ENCODE measurements at places on chromosomes 12 and 14. TPM values are rescaled to one million over a fixed set of nuclear protein-coding genes. Genes with fewer than 3 reads are reported as not detected.

DNA sequence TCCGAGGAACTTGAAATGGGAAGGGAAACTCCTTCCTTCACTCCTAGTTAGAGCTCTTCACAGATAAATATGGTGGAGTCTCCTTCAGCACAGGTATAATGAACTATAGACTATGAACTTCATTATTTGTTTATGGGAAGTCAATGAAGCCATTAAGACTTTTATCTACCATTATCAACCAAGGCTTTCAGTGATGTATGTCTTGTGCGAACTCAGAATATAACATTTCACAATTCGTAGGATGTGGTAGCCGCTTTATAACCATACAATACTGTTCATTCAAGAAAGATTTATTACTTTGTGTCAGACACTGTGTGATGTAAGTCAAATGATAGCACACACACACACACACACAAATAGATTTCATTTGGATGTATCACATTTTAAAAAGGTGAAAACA, 24.8 kb upstream of the ETNK1 start:
- no peak for DNase-seq

The TCHP gene
- 33.5 TPM for total RNA-seq

GRCh38 chr14:43792980-43793379, 714.1 kb downstream of the FSCB start:
- DNase-seq = no peak

DNA sequence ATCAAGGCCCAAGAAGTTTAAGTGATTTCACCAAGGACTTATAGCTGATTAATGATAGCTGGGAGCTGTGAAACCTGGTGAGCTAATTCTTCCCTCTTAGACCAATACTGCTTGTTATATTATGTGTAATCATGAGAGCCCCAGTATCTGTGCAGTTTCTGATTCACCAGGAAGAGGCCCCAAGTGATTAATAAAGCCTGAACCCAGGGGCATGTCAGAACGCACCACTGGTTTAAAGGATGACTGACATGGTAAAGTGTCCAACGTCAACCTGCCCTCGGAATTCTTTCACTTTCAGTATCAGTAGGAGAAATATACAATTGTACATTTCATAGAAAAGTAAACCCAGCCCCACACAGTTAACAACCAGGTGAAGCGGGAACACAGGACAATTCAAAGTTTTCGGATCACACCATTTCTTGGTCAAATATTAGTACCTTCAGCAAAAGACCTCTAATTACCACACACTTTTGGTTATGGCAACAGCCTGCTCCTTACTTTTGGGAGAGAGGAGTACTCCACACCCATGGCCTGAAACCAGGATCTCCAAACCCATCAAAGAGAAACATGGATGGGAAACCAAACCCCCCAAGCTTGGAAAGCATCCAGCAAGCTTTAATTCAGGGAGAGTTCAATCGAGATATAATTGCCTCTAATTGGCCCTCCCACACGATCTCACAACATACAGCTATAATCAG, 28.5 kb downstream of the TMCC3 start:
- no peak for DNase-seq

DNA sequence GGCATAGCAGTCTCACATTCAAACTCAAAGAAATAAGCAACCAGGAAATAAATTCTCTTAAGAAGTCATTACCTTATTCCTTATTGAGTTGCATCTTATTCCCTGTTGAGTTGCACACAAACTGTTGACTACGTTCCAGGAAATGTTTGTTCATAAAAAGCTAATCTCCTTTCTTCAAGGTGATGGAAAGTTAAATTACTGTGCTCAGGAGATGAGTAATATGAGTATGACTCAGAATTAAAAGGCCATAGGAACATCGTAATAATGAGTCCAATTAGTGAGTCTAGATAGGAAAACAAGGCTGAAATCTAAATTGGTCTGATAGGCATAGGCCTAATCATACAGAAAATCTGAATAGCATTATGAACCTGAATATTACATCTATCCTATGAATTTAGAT, 203.1 kb downstream of the SLC2A13 start:
- no peak for DNase-seq

The FITM1 gene
- total RNA-seq = not detected

GRCh38 chr12:123474485-123475245, 16.7 kb downstream of the SNRNP35 start:
- no peak for DNase-seq

- no peak for DNase-seq
These were observed 40.4 kb upstream of the LDHB start for GRCh38 chr12:21697904-21698630.

The PLD4 gene
- total RNA-seq = 6.1 TPM

GRCh38 chr12:57865084-57865751, 18.7 kb upstream of the CTDSP2 start:
- DNase-seq = peak; percentile 67

- no peak for DNase-seq
These were observed 67.0 kb downstream of the PITPNM2 start for GRCh38 chr12:123083661-123084571.

DNA sequence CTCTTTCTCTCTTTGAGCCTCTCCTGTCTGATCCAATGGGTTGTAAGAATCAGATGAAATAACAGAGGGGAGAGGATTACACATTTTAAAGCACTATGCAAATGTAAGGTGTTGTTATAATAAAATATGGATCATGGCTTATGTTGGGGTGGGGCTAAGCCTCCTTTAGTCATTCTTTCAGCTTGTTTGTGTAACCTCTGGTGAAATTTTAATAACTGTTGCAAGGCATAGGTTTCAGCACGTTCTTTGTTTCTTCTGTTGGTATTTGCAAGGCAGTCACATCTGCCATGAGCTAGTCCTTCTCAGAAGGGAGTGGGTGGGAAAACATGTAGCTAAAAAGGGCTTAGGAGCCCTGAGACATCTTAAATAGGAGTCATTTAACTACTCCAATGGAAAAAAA, 74.8 kb upstream of the FRMD6 start:
- no peak for DNase-seq

DNA sequence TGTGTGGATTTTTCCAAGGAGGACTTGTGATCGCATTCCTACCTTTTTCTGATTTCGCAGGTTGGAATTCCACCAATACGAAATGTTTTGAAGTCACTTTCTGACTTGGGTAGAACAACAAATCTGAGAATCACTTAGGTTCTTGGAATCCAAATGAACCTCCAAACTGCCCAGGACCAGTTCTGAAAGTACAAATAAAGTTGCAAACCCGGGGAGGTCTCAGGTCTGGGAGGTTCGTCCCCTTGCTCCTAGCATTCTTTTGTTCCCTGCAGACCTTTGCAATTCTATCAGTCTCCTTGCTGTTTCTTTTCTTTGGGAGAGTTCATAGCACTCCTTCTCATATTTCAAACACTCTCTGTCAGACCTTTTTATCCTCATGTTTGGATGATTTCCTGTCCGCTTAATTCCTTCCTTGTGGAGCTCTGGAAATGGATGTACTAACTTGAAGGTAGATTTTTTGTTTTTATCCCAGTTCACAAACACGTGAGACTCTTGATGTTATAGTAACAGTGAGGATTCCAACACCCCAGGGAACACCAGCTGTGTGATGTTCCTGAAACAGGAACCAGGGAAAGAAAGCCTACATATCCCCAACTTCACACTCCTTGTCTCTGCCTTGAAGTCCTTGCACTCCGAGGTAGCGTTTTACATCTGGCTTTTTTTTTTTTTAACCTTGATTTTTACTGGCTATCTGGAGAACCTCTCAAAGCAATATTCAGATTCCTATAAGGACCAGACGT, 70.6 kb downstream of the TMEM132C start:
- no peak for DNase-seq

DNA sequence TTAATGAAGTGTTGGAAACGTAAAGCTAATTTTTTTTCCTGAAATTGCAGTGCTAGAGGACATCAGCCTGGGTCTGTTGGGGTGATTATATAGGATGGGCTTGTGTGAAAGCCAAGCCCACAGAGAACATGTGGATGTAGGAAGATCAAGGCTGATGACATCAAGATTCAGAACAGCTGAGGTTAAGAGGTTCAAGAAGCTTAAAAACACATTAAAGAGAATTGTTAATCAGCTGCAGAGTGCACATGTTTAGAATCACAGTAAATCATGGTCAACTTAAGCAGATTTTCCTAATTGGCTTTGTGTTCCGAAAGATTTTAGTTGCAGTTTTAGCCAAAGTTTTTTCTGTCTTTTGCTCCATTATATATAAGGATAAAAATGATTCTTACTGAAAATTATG, 87.9 kb upstream of the PRICKLE1 start:
- DNase-seq = no peak

The CCDC177 gene
- total RNA-seq = 9.2 TPM

The ZDHHC22 gene
- 85.4 TPM for total RNA-seq

GRCh38 chr14:59435101-59435500, 30.1 kb downstream of the GPR135 start:
- no peak for DNase-seq

The SOAT2 gene
- not detected for total RNA-seq

- DNase-seq = peak; percentile 70
These were observed 105.0 kb downstream of the PPP2R5E start for GRCh38 chr14:63438065-63438757.

The ZNF268 gene
- 18.6 TPM for total RNA-seq

DNA sequence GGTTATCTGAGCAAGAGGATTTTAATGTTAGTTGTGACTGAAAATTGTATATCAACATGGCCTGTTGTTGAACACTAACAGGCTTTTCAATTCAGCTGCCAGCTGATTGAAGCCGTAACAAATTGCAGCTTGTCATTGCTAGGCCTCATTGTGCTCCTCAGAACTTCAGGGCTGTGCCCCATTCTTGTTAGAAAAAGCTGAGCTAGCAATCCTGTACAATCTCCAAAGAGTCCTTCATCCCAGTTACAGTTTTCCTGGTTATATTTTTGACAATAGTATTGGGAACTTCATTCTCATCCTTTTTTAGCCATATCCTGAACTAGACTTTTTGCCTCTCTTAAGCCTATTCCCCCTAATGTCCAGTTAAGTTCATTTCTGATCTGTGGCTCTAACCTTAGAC, 564.1 kb upstream of the ATXN7L3B start:
- no peak for DNase-seq

DNA sequence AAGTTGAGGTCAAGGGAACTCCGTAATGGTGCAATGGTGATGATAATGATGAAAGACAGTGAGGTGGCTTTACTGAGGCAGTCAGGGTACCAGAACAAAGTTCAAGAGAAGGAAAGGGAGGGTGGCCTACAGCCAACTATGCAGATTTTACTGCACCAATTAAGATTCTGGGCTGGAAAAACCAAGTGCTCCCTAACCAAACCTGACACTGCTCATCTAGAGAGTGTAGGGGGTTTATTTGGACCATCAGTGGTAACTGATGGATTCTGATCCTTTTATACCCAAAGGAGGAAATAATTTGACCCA, 387 bp downstream of the LRRC9 start:
- no peak for DNase-seq

The SIX6 gene
- not detected for total RNA-seq

DNA sequence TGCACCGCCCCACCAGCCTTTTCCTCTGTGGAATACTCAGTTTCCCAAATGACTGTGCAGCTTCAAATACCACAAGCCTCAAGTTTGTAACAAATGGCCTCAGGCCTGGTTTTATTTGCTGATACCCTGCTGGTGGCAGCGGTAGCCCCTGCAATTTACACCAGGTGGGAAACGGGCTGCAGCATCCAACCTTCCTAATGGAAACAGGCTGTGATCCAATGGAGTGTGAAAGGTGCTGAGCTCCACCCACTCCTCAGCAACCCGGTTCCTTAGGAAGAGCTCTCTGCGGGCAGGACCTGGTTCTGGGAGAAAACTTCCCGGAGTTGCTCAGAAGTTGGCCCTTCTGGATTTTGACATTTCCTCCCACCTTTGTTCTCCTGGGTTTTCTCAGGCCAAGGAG, 41.7 kb upstream of the LTA4H start:
- DNase-seq = no peak

GRCh38 chr14:73785336-73785833, 66.2 kb upstream of the PTGR2 start:
- DNase-seq = no peak

DNA sequence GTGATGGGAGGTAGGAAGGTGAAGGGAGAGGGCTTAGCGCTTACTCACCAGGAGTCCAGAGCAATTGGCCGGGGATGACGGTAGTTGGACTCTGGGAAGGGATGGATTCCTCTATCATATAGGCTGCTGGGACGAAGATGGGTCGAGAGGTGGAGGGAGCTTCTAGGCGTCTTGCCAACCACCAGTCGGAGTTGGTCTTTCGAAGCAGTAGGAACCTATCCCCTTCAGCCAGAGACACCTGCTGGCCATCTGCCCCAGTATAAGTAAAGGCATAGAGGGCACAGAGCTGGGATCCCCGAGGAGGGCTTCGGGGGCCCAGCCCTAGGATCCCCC, 657 bp downstream of the ARHGAP9 start:
- no peak for DNase-seq

DNA sequence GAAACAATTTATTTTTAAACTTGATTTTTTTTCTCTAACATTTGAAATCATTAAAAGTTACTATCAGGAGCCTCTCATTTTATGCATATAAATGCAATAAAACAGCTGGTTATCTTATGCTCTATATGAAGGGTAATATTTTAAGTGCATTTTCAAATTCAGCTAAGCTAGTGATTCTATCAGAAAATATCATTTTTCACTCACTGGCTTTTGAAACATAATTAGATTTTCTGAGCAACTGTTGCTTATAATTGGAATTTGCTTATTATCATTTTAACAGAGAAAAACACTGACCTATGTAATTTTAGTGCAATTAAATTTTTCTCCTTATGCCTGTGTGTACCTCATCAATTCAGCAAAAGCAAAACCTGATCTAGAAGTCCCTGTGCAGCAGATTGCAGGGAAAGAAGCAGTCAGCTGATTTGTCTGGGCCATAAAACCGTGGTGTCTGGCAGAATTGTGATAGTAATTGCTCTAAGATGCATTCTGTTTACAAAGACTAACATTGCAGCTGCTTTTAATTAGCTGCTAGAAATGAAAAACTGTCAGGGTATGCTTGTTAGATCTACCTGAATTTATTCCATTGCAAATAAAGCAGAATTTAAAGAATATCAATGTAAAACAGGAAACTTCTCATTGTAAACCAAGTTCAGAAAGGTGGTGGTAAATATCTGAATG, 75.0 kb downstream of the BICD1 start:
- no peak for DNase-seq

DNA sequence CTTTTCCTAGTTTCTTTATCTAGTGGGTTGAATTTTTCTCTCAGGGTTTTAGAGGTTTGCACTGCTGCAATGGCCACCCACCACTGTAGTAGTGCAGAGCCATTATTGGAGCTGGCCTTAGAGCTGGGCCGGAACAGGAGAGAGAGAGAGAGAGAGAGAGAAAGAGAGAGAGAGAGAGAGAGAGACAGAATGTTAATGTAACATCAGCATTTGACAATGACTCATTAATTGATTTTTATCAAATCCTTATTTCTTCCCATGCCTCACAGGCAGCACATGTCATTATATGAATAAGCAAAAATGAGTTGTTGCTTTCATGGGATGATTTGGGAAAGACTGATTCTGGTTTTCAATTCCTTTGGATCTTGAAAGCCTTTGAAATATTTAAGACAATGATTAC, 76.3 kb upstream of the PPP4R3A start:
- DNase-seq = no peak

- DNase-seq = no peak
These were observed 48.5 kb upstream of the SLC2A13 start for GRCh38 chr12:40154381-40154780.

GRCh38 chr12:8065991-8066594, at the start of gene C3AR1:
Gene C3AR1 (minus strand): TSS chr12:8066359. CDS start chr12:8060185, 6,174 bp downstream.
- DNase-seq = no peak

Data from dorsolateral prefrontal cortex (tissue), 122 donors.